Suprapubic skin (tissue), 4 donors: ENCODE measurements at places on chromosomes 5 and 9.
A peak's percentile ranks its signal among the peaks of the same experiment; 100 is the strongest.

DNA sequence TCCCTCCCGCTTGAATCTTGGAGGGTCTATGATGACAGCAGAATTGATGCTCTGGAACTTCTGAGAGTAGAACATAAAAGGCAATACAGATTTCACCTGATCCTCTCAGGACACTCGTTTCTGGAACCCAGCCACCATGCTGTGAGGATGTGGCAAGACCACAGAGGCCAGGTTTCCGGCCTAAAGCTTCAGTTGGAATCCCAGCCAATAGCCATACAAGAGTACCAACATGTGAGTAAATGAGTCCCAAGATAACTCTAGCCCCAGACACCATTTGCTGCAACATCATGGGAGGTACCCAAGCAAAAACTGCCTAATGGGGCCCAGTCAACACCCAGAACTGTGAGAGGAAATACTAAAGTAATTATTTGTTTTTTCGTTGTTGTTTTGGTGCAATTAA, 65.7 kb upstream of the MARCHF11 start:
- no peak for DNase-seq

- DNase-seq: no peak
Observed at GRCh38 chr5:79938468-79938867, 52.6 kb downstream of the MTX3 start.

DNA sequence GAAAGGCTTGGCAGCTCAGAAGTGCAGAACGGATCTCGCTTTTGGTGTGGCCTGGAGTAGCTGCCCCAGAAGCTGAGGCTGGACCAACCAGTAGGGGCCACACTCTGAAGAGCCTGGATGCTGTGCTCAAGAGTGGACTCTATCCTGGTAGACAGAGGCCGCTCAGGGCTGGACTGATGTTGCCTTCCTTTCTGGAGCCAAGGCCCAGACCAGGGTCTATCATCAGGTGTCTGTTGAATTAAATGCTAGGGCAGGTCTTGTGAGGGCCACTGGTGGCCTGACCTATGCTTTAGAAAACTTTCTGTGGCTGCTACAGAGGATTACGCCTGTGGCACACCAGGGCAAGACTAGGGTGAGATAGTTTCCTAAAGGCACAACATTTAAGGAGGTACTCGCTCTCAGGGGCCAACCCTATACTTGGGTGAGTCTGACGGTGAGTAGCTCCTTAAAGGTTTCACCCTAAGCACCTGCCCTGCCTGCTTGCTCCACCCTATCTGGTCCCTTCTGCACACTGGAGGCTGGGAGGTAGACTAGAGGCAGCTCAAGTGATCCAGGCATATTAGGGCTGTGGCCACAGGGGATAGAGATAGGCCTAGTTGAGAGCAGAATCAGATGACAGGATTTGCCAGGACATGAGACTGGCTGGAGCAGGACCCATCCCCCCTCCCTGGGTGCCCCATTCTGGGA, 9.8 kb upstream of the IRF1 start:
- peak; percentile 58 for DNase-seq

- DNase-seq: no peak
Observed at GRCh38 chr5:72494623-72495124, 12.5 kb downstream of the ZNF366 start.

GRCh38 chr5:60541980-60542379, 158.0 kb downstream of the DEPDC1B start:
- no peak for DNase-seq

GRCh38 chr5:169705322-169705721, 68.2 kb downstream of the DOCK2 start:
- DNase-seq: no peak

DNA sequence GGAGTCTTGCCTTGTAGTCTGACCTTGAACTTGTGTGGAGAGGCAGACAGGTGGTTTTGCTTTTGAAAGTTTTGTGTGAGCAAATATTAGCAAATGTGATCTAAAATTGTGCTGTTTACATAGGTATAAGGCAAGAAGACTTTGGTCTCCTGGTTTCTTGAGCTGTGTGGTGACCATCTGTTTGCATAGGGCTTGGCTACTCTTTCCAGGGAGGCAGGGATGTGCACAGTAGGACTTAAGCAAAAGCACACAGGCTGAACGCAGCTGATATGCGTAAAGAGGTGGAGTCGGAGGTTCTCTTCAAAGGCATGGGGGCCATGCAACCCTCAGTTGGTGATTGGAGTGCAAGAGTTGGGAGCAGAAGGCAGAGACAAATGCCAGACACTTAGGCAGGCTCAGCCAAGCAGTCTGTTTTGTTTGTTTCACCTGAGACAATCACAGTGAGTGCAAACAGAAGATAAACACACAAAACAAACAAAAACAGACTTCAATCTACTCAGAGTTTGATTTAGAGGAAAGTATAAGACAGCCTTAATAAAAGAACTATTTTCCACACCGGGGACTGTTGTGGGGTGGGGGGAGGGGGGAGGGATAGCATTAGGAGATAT, 744.2 kb downstream of the MTRR start:
- DNase-seq: no peak

GRCh38 chr5:168137265-168137664, 154.2 kb upstream of the WWC1 start:
- DNase-seq: no peak

- DNase-seq: no peak
Observed at GRCh38 chr5:80714570-80715298, 60.0 kb upstream of the DHFR start.

DNA sequence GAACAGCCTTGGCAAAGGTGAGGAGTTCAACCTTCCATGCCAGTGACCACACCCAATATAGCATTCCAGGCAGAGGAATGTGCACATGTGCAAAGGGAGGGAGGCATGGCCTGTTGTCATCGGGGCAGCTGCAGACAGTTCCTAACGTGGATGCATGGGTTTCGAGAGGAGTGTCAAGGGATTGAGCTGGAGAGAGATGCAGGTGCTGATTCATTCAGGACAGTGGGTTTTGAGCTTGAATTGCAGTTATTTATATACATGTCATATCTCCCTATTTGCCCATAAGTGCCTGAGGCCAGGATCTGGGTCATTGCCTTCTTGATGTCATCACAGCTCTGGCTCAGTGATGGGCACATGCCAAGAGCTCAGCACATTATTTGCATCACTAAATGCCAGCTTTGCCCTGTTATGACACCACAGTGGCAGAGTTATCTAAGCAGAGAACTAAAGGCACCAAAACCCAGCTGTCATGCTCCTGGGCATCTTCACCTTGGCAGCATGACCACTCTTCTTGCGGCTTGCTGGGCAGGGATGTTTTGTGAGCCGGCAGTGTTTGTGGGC, 278.0 kb downstream of the NTRK2 start:
- no peak for DNase-seq

DNA sequence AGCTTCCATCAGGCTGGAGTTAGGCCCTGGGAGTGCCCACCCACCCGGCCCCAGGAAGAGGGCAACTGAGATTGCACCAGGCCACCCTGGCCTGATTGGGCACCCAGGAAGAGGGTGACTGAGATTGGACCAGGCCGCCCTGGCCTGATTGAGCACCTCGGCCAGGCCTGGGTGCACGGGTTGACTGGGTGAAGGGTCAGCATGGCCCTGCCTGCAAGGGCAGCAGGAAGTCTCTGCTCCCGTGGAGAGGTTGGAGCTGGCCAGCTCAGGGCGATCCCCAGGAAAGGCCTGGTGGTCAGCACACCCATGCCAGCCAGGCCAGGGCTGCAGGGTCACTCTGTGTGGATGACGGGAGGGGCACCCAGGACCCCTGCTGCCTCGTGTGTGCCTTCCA, 11.8 kb downstream of the ADAMTSL2 start:
- DNase-seq: no peak

DNA sequence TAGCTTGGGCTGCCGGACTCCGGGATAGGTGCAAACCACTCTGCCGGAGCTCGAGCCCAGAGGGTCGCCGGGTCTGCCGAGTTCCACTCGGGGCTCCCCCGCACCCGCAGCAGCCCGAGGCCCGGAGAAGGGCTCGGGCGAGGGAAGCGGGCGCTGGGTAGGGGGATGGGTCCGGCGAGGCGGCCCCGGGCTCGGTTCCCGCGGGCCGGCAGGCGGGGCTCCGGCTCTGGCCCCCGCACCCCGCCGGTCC, 507 bp downstream of the RICTOR start:
- DNase-seq: peak; percentile 68

DNA sequence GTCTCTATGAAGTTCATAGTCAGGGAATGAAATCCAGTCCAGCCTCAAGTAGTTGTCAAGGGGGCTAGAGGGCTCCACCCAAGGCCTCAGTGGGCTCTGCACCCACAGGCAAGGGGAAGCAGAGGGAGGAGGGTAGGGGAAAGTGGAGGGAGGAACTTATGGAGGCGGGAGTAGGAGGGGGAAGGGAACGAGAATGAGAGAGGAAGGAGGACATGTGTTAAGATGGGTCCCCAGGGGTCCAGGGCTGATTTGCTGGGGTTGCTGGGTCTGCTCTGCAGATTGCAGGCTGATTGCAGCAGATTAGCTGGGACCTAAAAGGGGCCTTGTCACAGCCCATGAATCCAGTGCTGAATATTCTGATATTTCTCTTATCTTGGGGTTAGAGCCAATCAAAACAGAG, 166.9 kb upstream of the IL12B start:
- DNase-seq: no peak

- no peak for DNase-seq
Observed at GRCh38 chr5:157494178-157494832, 34.3 kb downstream of the NIPAL4 start.

- DNase-seq: no peak
Observed at GRCh38 chr9:79013715-79014610, 557.8 kb upstream of the TLE4 start.

- DNase-seq: peak; percentile 33
Observed at GRCh38 chr5:175728316-175728715, 70.4 kb downstream of the HRH2 start.

- no peak for DNase-seq
Observed at GRCh38 chr9:105693435-105694189, 729 bp upstream of the TMEM38B start.

DNA sequence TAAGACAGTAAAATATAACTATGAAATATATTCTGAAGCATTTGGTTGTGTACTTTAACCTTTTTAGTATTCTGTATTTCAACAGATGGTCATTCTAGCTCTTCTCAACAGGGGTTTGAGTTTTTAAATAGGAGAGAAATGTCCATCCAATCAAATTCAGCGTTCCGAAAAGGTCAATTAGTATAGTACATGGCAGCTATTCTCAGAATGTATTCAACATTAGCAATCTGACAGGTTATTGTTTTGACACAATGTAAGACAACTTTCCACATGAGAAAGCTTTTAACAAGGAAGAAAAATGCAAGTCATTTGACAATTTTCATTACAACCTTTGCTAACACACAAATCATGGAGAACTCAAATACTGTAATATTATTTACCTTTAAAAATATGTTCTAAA, 996.3 kb upstream of the CDH10 start:
- no peak for DNase-seq

- no peak for DNase-seq
Observed at GRCh38 chr9:14293801-14294200, 20.1 kb downstream of the NFIB start.

DNA sequence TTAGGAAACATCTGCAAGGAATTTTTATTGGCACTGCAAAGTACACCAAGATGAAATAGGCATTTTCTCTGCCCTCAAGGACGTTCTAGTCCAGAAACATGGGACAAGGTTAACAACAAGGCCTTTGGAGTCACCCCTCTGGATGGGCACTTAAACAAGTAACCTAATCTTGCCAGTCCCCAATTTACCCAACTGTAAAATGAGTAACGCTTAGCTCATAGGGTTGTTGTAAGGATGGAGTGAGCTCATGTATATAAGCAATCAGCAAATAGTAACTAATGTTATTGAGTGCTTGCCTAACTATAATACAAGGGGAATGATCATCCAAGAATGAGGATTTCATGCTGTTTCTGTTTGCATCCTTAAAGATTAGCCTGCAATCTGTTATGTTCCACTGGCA, 189.3 kb downstream of the PAPPA start:
- DNase-seq: no peak

DNA sequence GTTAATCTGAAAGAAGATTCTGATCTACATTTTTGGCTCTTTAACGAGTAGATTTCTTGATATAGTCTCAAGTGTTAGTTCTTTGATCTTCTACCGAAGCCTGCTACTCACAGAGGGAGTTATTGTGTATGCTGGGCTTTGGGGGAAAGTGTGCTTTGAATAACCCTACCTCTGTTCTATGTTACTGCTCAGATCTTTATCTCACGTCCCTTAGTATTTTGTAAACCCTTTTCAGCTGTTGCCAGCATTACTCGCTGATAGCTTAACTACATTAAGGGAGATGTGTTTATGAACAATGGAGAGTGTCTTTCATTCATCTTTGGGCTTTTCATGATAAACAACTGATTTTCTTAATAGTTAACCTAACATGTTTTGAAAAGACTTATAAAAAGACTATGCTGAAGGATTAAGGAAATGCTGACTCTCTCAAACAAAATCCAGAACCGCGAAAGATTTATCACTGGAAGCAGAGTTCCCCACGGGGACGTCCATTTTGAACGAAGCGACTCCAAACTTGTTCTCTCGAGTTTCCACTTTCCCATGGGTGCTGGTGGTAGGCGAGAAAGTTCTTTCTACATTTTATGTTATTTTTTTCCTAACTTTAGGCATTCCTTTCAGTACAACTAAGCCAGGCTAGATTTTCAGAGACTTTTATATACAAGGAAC, 27.9 kb upstream of the ALDH1A1 start:
- no peak for DNase-seq

- no peak for DNase-seq
Observed at GRCh38 chr5:94103514-94104245, 362.3 kb upstream of the POU5F2 start.

DNA sequence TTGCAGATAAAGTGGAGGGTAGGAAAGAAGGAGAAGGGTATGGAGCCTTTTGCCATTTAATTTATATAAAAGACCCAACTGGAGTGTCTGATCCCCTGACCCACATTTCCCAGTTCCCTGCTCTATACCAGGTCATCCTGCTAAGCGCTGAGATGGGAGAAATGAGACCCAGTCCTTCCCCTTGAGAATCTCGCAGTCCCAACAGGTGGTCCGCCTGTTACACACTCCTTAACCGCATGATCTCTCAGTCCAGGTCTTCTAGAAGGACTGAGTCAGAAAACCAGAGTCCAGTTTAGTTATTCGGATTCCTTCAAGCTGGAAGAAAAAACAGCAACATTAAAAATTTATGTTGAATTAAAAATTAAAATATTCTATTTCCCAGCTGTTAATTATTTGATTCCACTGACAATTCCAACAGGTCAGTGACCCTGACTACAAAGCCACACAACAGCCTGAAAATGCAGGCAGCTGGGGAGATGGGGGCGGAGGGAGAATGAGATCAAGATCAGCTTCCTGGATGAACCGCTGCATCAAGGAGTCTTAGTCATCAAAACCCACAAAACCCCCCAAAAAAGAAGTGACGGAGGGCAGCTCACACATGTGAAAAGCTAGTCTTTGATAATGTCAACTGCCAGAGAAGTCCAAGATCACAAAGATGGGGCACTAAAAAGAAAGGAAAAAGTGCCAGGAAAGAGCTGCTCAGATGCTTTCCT, 44.0 kb downstream of the GGTA1 start:
- DNase-seq: no peak

GRCh38 chr5:31850981-31851689, 212.2 kb downstream of the PDZD2 start:
- no peak for DNase-seq

- no peak for DNase-seq
Observed at GRCh38 chr5:108212775-108213346, 169.0 kb downstream of the FBXL17 start.
